ENCODE measurements at places on chromosomes 5 and 9. TPM values are rescaled to one million over a fixed set of nuclear protein-coding genes. Genes with fewer than 3 reads are reported as not detected.

- H3K27me3 ChIP-seq: no peaks in the 10 kb centered on the region
- H3K4me1 ChIP-seq: no peaks in the 10 kb centered on the region
- H3K4me3 ChIP-seq: no peak overlapping the region
These were observed 196.2 kb downstream of the DTWD2 start for GRCh38 chr5:118791926-118792734.

- peaks cover 37% of the 10 kb centered on the region for H3K4me1 ChIP-seq
- no peaks in the 10 kb centered on the region for H3K27me3 ChIP-seq
- peak; percentile 1 for DNase-seq
- no peaks in the 10 kb centered on the region for H3K36me3 ChIP-seq
These were observed 18.6 kb downstream of the B4GALT1 start for GRCh38 chr9:33148367-33149014.

DNA sequence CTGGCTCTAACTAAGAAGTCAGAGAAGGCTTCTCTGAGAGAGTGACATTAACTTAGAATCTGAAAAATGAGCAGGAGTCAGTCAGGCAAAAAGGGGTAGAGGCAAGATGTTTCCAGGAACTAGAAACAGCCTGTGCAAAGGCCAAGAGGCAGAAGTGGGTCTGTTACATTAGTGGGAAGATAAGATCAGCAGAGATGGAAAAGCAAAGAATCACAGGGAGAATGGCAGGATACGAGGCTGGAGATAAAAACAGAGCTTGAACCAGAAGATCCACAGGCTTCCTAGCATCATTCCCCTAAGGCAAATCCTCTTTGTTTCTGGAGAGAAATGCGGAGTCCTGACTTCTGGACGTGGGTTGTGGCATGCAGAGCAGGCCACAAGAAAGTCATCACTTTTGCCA is 27.4 kb downstream of the ASTN2 start:
- H3K27me3 ChIP-seq: no peaks in the 10 kb centered on the region
- no peaks in the 10 kb centered on the region for H3K36me3 ChIP-seq
- H3K4me3 ChIP-seq: no peak overlapping the region
- no peak overlapping the region for H3K27ac ChIP-seq
- DNase-seq: no peak
- no peaks in the 10 kb centered on the region for H3K4me1 ChIP-seq

DNA sequence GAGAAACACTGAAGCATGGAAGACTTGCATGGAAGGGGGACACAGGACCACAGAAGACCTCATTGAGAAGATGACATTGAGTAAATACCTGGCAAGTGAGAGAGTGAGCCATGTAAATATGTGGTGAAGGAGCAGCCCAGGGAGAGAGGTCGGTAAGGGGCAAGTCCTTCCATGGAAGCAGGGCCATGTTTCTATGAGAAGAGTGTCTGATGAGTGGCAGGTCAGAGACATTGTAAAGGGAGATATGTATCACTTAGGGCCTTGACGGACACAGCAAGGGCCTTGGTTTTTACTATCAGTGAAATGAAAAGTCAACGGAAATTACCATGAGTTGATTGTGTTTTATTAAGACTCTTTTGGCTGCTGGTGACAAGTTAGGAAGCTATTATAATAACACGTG is 336.4 kb downstream of the PLK2 start:
- no peaks in the 10 kb centered on the region for H3K27me3 ChIP-seq
- DNase-seq: no peak
- no peaks in the 10 kb centered on the region for H3K36me3 ChIP-seq
- H3K4me3 ChIP-seq: no peak overlapping the region

DNA sequence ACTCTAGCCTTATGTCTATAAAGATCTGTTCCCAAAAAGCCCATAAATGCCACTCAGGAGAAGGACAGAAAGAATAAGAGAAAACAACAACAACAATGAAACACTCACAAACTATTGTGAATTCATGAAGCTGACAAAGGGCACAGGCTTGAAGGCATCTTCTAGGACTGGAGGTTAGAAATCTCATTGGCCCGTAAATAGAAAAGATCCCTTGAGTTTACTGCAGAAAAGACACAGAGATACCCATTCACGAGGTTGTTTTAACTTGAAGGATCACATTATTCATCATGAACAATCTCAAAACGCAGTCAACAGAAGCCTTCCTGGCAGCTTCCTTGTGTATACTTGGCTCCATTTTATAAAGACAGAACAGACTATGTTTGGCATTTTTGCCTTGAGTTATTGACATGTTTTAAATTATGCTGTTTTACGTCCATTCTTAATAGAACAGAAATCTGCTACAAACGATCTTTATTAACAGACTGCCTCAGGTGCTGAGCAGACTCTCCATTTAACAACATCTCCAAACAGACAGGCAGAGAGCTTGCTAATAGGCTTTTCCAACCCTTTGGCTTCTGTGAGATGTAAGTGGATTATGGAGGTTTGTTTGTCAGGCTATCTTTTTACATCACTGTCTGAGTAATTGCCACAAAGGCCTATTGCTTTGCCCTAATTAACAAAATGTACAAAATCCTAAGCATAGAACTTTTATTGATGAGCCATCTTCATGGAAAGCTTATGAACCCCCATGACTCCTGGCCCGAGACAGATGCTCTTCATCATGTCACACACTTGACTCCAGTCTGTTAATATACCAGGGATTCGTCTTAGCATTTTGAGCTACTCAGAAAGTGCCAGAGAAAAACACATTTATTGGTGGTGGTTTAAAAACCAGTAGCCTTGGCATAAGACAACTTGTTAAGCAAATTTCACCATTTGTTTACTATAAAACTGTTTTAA is 735.3 kb upstream of the ZNF608 start:
- no peaks in the 10 kb centered on the region for H3K27me3 ChIP-seq
- H3K4me3 ChIP-seq: no peak overlapping the region
- no peak overlapping the region for H3K27ac ChIP-seq
- DNase-seq: no peak
- peaks cover 30% of the 10 kb centered on the region for H3K4me1 ChIP-seq
- H3K36me3 ChIP-seq: no peaks in the 10 kb centered on the region

DNA sequence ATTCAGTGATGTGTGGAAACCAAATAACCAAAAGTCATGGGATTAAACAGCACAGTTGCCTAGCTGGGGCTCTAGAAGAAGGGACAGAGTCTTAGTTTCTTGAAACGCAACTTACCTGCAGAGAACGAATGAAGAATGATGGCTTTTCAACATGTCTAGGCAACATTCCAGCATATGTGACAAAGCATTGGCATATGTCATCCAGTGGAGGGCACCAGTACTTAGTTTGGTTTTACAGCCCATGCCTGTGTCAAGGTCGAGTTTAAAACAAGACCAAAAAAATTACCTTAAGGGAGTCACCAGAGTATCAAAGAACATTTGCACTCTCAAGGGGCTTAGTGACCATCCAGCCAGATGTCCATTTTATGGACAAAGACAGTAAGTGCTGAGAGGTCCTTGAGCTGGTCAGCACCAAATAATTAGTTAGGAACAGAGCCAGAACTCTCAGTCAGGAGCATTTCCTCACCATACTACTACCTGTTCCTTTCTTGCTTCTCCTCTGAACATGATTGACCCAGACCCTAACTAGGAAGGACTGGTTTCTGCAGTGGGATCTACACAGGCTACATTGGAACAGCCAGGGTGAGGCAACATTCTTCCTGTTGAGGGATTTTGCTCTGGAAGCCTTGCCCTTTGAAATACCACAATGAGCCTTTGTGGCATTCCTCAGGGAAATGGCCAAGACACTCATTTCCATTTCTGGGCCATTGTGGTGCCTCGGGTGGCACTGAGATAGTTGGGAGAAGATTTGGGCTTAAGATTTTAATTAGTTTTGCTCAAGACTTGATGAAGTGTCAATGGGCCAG is 75.4 kb upstream of the ANKH start:
- no peak overlapping the region for H3K4me3 ChIP-seq
- no peak overlapping the region for H3K27ac ChIP-seq
- no peaks in the 10 kb centered on the region for H3K4me1 ChIP-seq
- DNase-seq: peak; percentile 21

- H3K4me3 ChIP-seq: peak overlapping the region; percentile 66
- H3K27ac ChIP-seq: peak overlapping the region; percentile 88
- peaks cover 11% of the 10 kb centered on the region for H3K4me1 ChIP-seq
- H3K36me3 ChIP-seq: no peaks in the 10 kb centered on the region
- H3K27me3 ChIP-seq: no peaks in the 10 kb centered on the region
These were observed 757 bp downstream of the FXN start for GRCh38 chr9:69036309-69036708.

DNA sequence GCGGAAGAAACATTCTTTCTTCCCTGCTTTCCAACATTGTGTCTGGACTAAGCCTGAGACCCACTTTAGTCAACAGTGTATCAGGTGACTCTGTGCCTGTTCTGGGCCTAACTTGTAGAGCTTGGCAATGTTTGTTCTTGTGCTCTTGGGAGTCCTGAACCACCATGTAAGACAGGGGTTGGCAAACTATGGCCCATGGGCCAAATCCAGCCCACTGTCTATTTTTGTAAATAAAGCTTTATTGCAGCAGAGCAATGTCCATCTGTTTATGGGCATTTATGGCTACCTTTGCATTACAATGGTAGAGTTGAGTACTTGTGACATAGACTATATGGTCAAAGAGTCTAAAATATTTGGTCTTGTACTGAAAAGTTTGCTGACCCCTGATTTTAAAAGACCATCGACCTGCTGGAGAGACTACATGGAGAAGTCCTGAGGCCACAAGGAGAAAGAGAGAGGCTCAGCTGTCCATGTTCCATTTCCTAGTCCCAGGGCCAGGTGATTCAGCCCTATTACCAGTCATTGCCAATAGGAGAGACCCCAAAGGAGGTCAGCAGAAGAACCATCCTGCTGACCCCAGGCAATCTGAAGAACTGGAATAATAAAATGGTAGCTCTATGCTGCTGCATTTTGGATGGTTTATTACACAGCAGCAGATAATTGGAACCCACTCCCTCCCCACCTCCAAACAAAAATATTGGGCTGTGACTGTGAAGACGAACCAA is 211.3 kb downstream of the AUH start:
- H3K4me3 ChIP-seq: no peak overlapping the region
- H3K27me3 ChIP-seq: no peaks in the 10 kb centered on the region
- H3K4me1 ChIP-seq: no peaks in the 10 kb centered on the region
- no peak for DNase-seq
- peak overlapping the region; percentile 24 for H3K27ac ChIP-seq
- H3K36me3 ChIP-seq: no peaks in the 10 kb centered on the region

DNA sequence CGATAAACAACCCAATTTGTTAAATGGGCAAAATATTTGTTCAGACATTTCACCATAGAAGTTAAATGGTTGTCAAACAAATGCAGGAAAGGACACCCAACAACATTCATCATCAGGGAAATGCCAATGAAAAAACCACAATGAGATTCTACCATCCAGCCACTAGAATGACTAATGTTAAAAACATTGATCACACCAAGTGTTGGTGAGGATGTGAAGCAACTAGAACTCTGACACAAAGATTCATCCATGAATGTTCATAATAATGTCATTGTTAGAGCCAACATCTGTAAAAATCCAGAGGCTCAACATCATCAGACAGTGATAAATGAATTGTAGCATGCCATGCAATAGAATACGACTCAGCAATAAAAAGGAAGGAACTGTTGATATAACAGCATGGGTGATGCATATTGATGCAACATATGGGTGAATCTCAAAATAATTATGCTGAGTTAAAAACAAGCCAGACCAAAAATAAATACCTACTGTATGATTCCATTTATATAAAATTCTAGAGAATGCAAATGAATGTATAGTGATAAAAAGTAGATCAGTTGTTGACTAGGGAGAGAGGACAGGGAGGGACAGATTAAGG is 55.9 kb upstream of the UNC5A start:
- no peaks in the 10 kb centered on the region for H3K36me3 ChIP-seq
- no peak overlapping the region for H3K27ac ChIP-seq
- peaks cover 27% of the 10 kb centered on the region for H3K27me3 ChIP-seq
- no peak overlapping the region for H3K4me3 ChIP-seq
- H3K4me1 ChIP-seq: no peaks in the 10 kb centered on the region
- DNase-seq: no peak

DNA sequence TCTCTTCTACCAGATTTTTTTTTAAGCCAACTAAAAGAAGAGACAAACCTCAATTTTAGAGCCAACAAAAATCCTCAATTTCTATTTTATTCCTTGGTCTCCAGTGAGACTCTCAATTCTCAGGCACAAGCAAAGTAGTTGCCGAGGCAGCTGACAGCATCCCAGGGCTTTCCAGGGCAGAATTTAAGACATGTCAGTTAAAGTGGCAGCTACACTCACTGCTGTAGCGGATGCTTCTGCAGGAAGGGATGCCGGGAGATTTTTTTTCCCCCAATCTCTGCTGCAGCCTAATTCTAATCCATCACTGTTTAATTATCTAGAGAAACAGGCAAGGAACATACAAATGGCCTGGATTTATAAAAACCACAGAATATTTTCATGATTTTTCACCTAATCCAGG is 57.0 kb downstream of the TTC39B start:
- no peak overlapping the region for H3K4me3 ChIP-seq
- no peak overlapping the region for H3K27ac ChIP-seq
- DNase-seq: no peak
- no peaks in the 10 kb centered on the region for H3K36me3 ChIP-seq

DNA sequence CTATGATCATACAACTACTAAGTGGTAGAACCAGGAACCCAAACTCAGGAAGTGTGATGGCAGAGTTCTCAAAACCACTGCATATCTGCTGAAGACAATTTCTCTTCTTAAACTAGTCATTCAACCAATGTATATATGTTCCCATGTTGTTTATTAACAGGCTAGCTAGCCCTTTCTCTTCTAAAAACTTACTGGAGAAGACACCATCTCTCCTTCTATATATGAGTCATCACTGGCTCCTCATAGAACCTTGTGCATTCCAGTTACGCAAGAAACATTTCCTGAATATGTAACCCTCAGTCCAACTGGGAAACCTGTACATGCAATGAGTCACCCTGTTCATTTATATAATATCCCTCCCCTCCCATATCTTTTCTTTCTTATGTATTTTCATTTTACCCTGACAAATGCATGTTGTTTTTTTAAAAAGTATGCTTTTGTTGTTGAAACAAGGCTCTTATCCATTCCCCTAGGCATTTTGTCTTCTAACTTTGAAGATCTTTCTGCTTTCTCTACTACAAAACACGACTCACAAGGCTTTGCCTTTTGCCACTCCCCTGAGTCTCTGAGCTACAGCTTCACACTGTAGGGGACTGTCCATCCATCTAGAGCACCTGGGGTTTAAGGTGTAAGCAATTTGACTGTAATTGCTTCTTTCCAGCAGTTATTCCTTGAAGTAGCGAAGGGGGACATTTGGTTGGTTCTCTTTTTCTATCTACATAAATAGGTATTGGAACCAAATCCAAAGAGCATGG is 119.5 kb downstream of the ANXA1 start:
- no peak for DNase-seq
- H3K36me3 ChIP-seq: no peaks in the 10 kb centered on the region
- no peak overlapping the region for H3K4me3 ChIP-seq
- no peaks in the 10 kb centered on the region for H3K27me3 ChIP-seq

GRCh38 chr5:162529886-162530285 is 462.3 kb downstream of the GABRG2 start:
- no peak for DNase-seq
- no peaks in the 10 kb centered on the region for H3K27me3 ChIP-seq
- no peaks in the 10 kb centered on the region for H3K4me1 ChIP-seq
- no peak overlapping the region for H3K4me3 ChIP-seq

The TMEM252 gene
- total RNA-seq: 0.48 TPM

The PCDHB2 gene
- 1.9 TPM for total RNA-seq

The SPINK4 gene
- total RNA-seq: not detected

The PCDHA2 gene
- total RNA-seq: not detected

The KIF4B gene
- not detected for total RNA-seq

The SLC24A2 gene
- 0.14 TPM for total RNA-seq

The KCNMB1 gene
- total RNA-seq: 6.0 TPM

The RAI14 gene
- 16.4 TPM for total RNA-seq

The STING1 gene
- 17.3 TPM for total RNA-seq

The F2RL2 gene
- total RNA-seq: not detected
